ENCODE measurements at places on chromosomes 7 and 10.
A peak's percentile ranks its signal among the peaks of the same experiment; 100 is the strongest.

- no peak for DNase-seq
- peaks cover 41% of the 10 kb centered on the region for H3K4me1 ChIP-seq
- H3K36me3 ChIP-seq, result no peaks in the 10 kb centered on the region
- H3K27me3 ChIP-seq, result no peaks in the 10 kb centered on the region
- peak overlapping the region; percentile 31 for H3K4me3 ChIP-seq
Observed at GRCh38 chr7:135980012-135980551, 2.9 kb upstream of the MTPN start.

GRCh38 chr10:86356296-86356695 is 10.3 kb downstream of the GRID1 start:
- no peaks in the 10 kb centered on the region for H3K36me3 ChIP-seq
- no peaks in the 10 kb centered on the region for H3K4me1 ChIP-seq
- H3K4me3 ChIP-seq, result no peak overlapping the region
- DNase-seq, result peak; percentile 69
- H3K27me3 ChIP-seq, result peaks cover 9% of the 10 kb centered on the region

DNA sequence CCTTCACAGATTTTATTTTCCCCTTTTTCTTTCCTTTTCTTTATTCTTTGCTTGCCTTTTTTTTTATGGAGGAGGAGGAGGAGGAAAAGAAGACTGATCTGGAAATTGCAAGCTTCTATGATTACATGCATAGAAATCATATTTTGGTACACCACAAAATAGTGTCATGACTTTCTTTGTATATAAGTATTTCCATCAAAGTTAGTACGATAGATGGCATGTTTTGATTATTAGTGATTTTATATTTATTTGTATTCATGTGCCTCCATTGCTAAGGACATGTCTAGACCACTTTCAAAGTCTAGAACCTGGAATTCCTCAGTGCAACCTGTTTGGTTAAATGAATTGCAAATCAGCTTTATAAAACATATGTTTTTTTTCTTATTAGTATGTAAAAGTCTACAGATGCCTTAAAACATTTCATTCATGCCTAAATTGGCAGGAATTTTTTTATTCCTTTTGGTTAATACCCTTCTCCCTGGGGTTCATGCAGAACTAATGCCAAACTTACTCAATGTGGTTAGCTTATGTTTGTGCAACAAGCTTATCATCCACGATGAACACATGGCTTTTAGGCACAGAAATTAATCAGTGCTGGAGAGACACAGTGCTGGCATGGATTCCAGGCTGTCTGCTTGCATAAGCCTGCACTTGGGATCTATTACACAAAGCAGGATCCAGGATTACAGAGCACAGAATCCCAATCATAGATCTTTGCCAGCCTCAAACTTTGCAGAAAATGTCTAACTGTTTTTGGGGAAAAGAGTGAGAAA is 213.1 kb downstream of the CHRM2 start:
- no peaks in the 10 kb centered on the region for H3K27me3 ChIP-seq
- H3K27ac ChIP-seq, result no peak overlapping the region
- no peak for DNase-seq
- no peaks in the 10 kb centered on the region for H3K36me3 ChIP-seq
- no peak overlapping the region for H3K4me3 ChIP-seq

DNA sequence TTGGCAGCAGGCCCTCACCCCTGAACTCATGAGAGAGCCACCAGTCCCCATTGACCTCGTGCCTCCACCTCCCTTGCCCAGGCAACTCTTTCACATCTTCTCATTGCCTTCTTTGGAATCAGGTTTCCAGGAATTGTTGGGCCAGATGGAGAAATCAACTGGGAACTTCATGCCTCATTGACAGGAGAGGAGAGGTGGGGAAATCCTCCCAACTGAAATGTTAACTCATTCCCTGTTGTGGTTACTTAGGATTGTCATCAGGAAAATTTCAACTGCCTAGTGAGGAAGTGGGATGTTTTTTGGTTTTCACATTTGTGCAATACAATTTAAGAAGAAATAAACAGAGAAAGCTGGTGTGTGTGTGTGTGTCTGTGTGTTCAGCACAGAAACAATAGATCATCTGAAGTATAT is 106.6 kb upstream of the INHBA start:
- H3K4me1 ChIP-seq, result no peaks in the 10 kb centered on the region
- H3K36me3 ChIP-seq, result no peaks in the 10 kb centered on the region
- H3K27ac ChIP-seq, result no peak overlapping the region

GRCh38 chr7:137395420-137395819 is 51.9 kb upstream of the PTN start:
- no peak for DNase-seq
- H3K4me1 ChIP-seq, result no peaks in the 10 kb centered on the region
- H3K27ac ChIP-seq, result no peak overlapping the region
- H3K36me3 ChIP-seq, result no peaks in the 10 kb centered on the region

- no peak for DNase-seq
- H3K27me3 ChIP-seq, result no peaks in the 10 kb centered on the region
- no peaks in the 10 kb centered on the region for H3K4me1 ChIP-seq
Observed at GRCh38 chr7:91397096-91397495, 132.9 kb downstream of the FZD1 start.

- H3K4me1 ChIP-seq, result no peaks in the 10 kb centered on the region
- H3K27me3 ChIP-seq, result no peaks in the 10 kb centered on the region
- no peak for DNase-seq
- peaks cover 98% of the 10 kb centered on the region for H3K36me3 ChIP-seq
- H3K4me3 ChIP-seq, result no peak overlapping the region
Observed at GRCh38 chr10:100209303-100209702, 20.1 kb downstream of the CHUK start.

DNA sequence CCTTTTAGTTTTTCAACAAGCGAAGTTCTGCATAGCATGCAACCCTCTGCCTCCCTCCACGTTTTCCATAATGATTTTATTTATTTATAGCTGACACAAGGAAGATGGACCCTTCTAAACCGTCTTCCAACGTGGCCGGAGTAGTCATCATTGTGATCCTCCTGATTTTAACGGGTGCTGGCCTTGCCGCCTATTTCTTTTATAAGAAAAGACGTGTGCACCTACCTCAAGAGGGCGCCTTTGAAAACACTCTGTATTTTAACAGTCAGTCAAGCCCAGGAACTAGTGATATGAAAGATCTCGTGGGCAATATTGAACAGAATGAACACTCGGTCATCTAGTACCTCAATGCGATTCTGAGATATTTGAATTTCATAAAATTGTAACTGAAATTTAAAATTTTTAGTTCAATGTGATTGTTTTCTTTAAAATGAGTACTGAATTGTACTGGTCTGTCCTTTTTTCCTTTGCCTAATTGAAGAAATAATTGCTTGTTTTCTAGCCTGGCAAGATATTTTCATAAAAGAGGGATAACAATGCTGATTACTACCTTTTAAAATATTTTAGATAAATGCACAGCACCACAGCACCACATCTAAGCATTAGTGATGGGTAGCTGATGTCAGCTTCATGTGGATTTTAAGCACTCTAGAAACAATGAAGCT is 41.5 kb upstream of the SLC39A12 start:
- DNase-seq, result no peak
- H3K27ac ChIP-seq, result no peak overlapping the region
- H3K27me3 ChIP-seq, result no peaks in the 10 kb centered on the region

DNA sequence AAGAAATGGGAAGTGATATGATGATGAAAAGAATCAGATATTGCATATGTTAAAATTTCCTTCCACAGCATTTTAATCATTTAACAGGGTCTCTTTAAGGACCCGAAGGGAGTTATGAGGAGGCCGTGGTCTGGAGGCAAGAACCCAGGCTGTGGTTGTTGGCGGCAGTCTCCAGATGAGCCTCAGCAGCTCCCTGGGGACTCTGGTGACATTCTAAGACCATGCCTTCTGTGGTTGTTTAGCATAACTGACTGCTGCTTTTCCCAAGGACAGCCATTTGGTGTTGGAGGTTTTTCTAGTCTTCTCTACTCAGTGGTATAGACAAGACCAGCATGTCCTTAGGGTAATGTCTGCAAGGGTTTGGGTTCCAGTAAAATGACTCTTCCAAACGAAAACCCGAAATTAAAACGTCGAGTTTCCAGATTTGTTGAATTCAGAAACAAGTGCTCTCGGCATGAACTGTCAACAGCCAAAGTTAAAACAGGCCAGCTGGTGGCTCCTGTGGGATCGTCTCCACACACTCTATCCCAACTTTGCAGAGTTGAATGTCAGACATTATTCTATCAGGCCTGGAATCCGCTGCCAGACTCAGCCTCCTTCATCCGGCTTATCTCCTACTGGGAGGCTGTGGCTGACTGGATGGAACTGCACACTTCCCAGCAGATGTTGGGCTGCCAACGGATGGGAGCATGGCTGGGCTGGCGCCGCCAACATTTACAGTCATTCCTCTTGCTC is 183.1 kb downstream of the TAX1BP1 start:
- H3K27me3 ChIP-seq, result no peaks in the 10 kb centered on the region
- H3K4me3 ChIP-seq, result no peak overlapping the region
- DNase-seq, result peak; percentile 69
- H3K4me1 ChIP-seq, result peaks cover 70% of the 10 kb centered on the region

DNA sequence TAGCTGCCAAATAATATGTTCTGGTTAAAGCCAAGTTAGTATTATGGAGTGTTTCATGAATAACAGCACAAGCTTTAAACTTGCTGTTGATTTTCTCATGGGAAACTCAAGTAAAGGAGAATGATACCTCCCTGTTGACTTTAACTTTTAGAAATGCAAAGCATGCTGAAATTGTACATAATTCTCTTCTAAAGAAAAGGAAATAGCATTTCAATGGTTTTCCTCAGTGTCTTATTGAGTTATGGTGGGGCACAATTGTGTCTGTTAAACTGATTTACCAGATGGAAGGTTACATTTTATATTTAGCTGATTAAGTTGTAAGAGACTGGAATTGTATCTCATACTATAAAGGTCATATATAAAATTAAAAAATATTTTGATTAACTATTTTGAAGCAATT is 119.3 kb downstream of the HDAC9 start:
- no peaks in the 10 kb centered on the region for H3K36me3 ChIP-seq
- H3K4me3 ChIP-seq, result no peak overlapping the region
- no peaks in the 10 kb centered on the region for H3K4me1 ChIP-seq
- no peak overlapping the region for H3K27ac ChIP-seq

DNA sequence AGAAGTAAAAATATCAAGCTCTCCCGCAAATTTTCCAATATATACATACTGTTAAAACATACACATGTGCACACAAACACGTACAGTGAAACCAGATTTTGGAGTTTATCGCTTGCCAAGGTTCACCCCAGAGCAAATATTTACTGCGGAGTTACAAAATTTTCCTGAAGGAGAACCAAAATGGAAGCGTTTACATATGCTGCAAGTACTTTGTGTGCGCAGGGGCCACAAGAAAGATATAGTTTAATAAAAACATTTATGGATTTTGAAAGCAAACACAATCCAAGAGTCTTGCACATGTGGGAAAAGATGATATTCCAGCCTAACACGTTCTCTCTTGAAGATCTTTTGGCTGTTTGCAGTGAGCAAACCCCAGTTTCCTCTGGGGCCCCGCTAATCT is 301.3 kb upstream of the NFE2L3 start:
- no peak for DNase-seq
- no peak overlapping the region for H3K27ac ChIP-seq
- peaks cover 22% of the 10 kb centered on the region for H3K4me1 ChIP-seq
- no peaks in the 10 kb centered on the region for H3K36me3 ChIP-seq
- H3K4me3 ChIP-seq, result no peak overlapping the region

Measured in spleen (tissue), 13 donors.